Activated CD4-positive, alpha-beta memory T cell treated with anti-CD3 and anti-CD28 coated beads, Interleukin-2, amount 10 ng/mL, durations not matched to agents 7 days and 5 days (primary cell): ENCODE measurements at places on chromosomes 5 and 9.

- no peak for DNase-seq
These were observed 179.3 kb downstream of the NR2F1-AS1 start for GRCh38 chr5:93401634-93402213.

GRCh38 chr5:132134384-132134783 lies 60.8 kb downstream of the CSF2 start:
- DNase-seq: no peak

- DNase-seq: no peak
These were observed 5.8 kb upstream of the ENTPD8 start for GRCh38 chr9:137446851-137447471.

- no peak for DNase-seq
These were observed 101.3 kb upstream of the DMRT1 start for GRCh38 chr9:740221-740620.

- no peak for DNase-seq
These were observed 415.0 kb downstream of the NFIB start for GRCh38 chr9:13898957-13899356.

- no peak for DNase-seq
These were observed 16.4 kb upstream of the RPS14 start for GRCh38 chr5:150465927-150466326.

- DNase-seq: no peak
These were observed 16.4 kb upstream of the FLT4 start for GRCh38 chr5:180665682-180666404.

- DNase-seq: no peak
These were observed 41.3 kb downstream of the ZNF474 start for GRCh38 chr5:122170620-122171019.

DNA sequence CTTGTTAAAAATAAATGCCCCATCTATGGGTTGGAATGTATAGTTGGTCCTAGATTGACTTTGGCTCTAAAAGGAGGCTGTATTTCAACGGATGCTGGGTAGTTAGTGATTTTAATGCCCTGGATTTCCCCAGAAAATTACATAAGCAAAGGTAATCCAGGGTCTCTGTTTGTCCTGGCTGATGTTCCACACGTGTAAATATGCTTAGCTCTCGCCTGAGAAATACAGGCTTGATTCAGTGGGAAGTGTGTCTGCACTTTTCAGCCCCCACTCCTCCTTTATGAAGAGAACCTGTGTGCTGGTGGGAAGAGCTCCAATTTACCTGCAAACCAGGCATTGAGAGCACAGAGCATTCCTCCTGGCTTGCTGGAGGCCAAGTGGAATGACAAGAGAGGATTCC lies 294.6 kb upstream of the CLINT1 start:
- DNase-seq: no peak

- DNase-seq: no peak
These were observed 296.6 kb downstream of the MED10 start for GRCh38 chr5:6081727-6082210.

DNA sequence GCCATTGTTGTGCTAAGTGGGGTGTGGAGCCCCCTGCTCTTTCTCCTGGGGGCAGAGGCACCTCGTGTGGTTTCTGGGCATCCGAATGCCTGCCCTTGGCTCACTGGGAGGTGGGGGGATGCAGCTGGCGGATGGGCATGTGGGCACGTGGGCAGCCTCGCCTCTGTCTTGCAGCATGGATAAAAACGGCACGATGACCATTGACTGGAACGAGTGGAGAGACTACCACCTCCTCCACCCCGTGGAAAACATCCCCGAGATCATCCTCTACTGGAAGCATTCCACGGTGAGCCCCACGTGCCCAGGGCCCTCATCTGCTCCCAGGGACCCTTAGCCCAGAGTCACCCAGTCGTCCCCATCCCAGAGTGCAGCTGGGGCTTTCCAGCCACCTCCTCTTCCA lies 25.3 kb downstream of the PTGES2 start:
- no peak for DNase-seq

GRCh38 chr5:126808521-126808988 lies 31.6 kb downstream of the LMNB1 start:
- no peak for DNase-seq

DNA sequence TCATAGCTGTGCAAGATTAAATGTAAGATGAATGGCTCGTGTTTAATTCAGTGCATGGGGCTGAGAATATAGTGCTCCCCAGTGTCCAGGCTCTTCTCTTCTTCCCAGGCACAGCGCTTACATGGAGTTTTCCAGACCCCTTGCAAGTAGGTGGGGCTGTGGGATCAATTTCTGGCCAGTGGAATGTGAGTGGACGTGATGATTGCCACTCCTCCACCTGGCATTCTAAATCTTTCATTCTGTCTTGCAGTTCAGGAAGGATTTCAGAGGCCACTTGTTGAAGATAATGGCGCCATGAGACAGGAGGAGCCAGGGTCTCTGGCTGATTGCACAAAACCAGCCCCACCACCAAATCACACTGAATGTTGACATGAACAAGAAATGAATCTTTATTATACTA lies 7.2 kb upstream of the PIP5K1B start:
- no peak for DNase-seq

- no peak for DNase-seq
These were observed 36.8 kb upstream of the NEK6 start for GRCh38 chr9:124220946-124221451.

DNA sequence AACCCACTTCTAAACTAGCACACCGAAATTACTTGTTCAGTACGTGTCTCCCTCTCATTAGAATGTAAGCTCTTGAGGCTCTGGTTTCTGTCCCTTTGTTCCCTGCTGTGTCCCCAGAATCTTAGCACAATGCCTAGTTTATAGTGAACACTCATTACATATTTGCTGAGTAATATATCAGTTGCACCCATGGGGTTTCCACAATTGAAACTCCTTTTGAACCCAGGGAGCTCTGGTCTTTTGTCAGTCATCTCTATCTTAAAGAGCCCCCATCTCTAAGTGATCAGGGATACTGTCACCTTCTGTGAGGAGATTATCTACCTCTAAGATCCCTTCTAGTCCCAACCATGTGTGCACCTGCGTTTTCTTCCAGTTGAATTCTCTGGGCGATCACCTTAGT lies 12.8 kb downstream of the CAMK4 start:
- DNase-seq: no peak

DNA sequence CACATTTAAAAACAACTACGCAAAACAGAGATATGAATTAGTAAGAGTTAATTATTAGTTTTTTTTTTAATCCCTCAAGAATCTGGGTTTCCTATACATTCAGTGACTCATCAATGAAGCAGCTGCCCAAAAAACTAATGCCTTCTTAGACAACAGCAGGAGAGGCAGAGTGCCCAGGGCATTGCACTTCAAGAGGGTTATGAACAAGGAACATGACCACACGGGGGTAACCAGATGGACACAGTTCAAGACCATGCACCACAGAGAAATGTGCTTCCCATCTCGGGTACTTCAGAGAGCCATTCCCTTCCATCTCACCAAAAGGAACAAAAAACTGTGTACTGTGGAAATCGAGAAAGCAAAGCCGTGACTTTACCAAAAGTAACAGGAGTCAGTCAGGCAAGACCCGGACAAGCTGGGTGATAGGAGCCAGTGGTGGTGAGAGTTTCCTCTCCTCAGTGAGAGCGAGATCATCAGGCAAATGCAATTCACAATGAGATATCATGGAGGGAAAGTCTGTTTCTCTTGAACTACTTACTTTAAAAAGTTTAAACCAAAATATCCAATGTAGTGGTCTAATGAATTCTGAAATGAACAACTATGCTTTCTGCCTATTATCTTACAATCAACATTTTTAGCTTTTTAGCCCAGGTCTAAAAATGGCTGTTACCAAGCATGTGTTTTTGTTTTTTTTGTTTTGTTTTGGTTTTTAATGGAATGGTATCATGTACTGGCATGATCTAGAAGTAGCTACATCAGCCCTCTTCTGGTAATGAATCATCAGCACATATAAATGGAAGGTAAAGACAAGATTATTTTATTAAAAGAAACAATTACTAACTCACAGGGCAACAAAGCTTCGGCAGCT lies 192.1 kb downstream of the TSSK1B start:
- no peak for DNase-seq

DNA sequence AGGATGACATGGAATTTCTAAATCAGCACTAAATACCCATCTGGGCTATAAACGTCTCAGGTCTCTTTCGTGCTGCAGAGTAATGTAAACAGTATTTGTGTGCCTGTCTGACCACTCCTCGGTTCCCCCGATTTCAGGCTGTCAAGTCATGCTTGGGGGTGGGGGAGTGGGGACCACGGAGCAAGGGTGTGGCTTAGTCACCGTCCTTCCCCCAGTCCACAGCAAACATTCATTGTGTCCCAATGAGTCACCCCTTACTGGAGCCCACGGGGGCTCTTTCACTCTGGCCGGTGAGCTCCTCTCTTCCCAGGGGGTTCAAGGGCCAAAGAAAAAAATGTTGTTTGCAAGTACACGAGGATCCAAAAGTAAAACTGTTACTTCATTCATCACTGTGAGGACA lies 72.4 kb upstream of the ICE1 start:
- DNase-seq: no peak

DNA sequence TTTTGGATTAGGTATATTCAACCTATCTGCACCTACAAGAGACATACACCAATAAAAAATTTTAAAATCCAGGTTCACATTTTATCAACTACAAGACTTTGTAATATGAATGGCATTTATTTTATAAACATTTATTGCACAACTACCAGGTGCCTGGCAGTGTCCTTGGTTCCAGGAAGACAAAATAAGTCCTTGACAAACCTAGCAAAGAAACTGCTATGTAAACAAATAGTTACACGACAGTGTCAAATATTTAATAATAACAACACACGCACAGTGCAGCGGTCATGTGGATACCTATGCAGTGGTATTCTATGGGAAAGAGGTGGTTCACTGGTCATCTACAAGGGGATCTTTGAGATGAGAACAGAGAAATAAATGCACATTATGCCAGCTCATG lies 120.7 kb downstream of the MYO10 start:
- DNase-seq: no peak

GRCh38 chr9:27022920-27023319 lies 17.4 kb upstream of the LRRC19 start:
- no peak for DNase-seq

GRCh38 chr9:134559013-134559412 lies 82.6 kb upstream of the COL5A1 start:
- DNase-seq: no peak

DNA sequence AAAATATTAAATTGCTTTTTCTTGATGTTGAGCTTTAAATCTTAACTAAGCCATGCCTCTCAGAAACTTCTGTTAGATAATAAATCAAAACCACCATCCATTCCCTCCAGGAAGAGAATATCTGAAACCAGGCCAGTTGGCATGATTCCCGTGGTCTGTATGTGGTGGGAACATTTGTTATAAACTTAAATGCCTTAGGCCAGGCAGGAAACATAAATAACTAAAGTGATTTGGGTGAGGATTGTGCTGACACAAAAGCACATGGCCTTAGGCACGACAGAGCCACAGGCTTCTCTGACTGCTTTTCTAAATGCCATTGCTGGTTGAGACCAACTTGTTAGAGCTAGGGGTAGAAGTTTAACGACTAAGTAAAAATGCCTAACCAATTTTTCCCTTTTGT lies 255.9 kb downstream of the GABRG2 start:
- no peak for DNase-seq

DNA sequence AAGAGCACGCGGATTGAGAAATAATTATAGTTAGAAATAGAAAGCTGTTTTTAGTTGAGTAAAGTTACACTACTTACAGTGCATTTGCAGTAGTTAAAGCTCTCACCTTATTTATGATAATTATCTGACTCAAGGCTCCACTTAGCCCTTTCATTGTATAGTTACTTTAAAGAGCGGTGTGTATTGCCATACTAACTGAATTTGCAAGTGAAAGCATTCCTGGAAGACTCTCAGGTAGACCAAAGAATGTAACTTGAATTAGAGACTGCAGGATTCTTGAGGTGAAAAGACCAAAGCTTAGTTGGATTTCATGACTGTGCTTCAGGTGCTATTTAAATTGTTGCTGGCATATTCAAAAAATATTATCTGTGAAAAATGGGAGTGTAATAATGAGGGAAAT lies 4.2 kb upstream of the RASA1 start:
- no peak for DNase-seq

- DNase-seq: no peak
These were observed 57.7 kb upstream of the FRRS1L start for GRCh38 chr9:109224751-109225150.

- peak; percentile 89 for DNase-seq
These were observed at the start of gene FCHSD1 for GRCh38 chr5:141650851-141651727. Gene FCHSD1 (minus strand): TSS chr5:141651418. CDS start chr5:141651368, 50 bp downstream.

GRCh38 chr5:141298376-141298775 lies 5.5 kb downstream of the SLC25A2 start:
- DNase-seq: no peak

DNA sequence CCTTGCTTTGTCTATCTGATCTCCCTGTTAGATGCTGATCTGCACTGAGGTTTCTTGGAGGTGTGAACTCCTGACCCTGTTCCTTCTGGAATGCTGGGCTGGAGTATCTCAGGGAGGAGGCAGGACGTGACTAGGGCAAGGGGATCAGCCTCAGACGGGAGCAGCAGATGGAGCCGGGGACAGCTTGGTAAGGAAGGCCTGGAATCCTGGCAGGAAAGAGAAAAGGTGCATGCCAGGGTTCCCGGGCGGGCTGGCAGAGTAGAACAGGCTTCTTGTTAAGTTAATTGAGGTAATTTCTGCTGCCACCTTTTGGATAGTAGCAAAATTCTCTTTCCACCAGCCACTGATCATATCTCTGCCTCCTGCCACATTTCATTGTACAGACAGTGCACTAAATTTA lies 180.9 kb downstream of the ZNF462 start:
- no peak for DNase-seq

- DNase-seq: no peak
These were observed 227.9 kb downstream of the LURAP1L start for GRCh38 chr9:13002740-13003139.

- DNase-seq: no peak
These were observed 299.6 kb upstream of the CDH18 start for GRCh38 chr5:20287640-20288039.

- DNase-seq: no peak
These were observed 168.8 kb downstream of the GAPVD1 start for GRCh38 chr9:125430161-125431011.

DNA sequence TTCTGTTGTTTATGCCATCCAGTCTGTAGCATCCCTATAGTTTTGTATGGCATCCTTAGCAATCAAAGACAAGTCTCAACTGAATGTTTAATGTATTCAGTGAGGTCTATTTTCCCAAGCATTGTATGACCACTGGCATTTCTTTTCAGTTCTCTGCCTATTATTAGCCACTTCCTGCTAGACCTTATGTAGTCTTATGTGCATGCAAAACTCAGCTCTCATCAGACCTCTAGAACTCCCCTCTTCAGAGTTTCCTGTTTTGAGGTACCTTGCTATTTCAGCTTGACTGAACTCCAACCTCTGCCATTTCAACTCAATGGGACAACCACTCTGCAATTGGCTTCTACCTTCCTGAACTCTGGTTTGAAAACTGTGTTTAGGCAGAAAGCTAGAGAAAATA lies 113.2 kb downstream of the SLC25A46 start:
- no peak for DNase-seq
